Muscle of arm (tissue), 14 donors: ENCODE measurements at places on chromosomes 4 and X. TPM values are rescaled to one million over a fixed set of nuclear protein-coding genes. Genes with fewer than 3 reads are reported as not detected.
A peak's percentile ranks its signal among the peaks of the same experiment; 100 is the strongest.

- no peak for DNase-seq
These were observed 154.6 kb upstream of the RPS6KA3 start for GRCh38 chrX:20421275-20421674.

FREM3 gene
- polyA plus RNA-seq = 0.28 TPM

DIPK2B gene
- polyA plus RNA-seq = 29.1 TPM

TADA2B gene
- 18.7 TPM for polyA plus RNA-seq

DNA sequence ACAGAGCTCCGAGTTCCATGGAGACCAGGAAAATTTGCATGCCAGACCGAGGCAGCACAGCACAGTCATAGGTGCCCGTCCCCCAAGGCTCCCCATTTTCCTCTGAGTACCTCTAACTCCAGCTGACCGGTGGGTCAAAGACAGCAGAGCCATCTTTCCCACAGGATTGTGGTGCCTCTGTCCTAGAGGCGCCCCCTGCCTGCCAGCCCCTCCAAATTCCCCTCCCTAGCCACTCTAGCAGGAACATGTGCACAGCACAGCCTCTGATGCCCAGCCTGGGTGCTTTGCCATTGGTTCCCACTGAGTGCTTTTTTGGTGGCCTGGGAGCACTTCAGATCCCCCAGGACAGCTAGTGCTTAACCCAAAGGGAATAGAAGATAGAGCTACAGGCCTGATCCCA, 368.5 kb upstream of the PABPC5 start:
- no peak for DNase-seq

CDX4 gene
- polyA plus RNA-seq = not detected

AFM gene
- polyA plus RNA-seq = 0.08 TPM

ITIH6 gene
- polyA plus RNA-seq = 0.89 TPM

CCDC160 gene
- polyA plus RNA-seq = 0.50 TPM

DNA sequence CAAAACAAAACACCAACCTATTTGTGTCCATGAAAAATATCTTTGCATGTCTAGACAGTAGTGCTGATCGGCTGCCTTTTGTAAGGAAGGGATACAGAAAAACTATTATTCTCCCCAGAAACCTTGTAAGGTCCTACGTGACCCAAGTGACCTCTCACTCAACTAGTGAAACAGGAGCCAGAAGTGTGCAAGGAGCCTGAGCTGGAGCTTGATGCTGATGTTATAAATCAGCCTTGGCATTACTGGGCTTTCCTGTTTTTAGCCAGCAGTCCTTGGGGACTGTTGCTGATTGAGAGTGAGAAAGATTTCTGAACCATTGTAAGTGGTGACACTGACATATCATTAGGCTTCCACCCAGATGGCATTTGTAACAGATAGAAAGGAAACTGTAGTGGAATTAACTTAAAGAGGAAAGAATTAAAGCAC, 100.8 kb upstream of the LIMCH1 start:
- no peak for DNase-seq

CYP4V2 gene
- 3.0 TPM for polyA plus RNA-seq

- DNase-seq = no peak
These were observed 161.1 kb upstream of the NAP1L5 start for GRCh38 chr4:88858752-88859151.

DNA sequence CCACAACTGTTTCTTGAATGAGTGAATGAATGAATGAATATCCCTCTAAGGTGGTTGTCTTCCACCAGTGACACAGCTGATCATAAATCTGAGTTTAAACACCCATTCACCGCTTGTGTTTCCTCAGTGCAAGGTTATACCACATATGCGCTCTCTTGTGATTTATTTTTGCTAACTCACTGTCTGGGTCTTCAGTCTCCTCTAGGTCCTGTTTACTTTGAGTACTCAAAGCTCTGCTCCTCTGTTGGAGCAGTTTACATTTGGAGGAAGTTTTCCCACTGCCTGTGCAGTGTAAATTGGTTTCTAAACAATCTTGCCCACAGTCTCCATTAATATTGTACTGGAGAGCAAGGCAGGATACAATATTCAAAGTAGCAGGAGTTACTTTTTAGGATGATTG, 212.6 kb upstream of the JADE1 start:
- DNase-seq = no peak

GRCh38 chr4:38209654-38210053, 249.5 kb downstream of the PTTG2 start:
- DNase-seq = no peak

DNA sequence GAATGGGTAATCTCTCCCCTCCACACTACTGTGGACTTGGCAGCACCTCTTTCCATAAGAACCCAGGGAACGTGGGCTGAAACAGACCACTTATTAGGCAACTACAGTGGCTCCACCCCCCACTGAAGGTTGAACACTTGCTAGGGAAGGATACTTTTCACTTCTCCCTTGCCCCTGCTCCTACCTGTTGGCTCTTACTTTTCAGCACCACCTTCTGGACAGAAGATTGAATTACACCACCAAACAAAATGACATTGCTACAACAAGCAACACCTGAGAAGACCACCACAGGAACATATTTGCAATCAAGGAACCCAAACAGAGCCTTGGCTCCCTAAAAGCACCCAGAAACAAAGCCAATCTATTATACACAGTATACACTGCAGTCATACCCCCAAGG, 132.1 kb upstream of the CXCL13 start:
- DNase-seq = no peak

GRCh38 chrX:51182545-51182944, 150.1 kb upstream of the NUDT10 start:
- no peak for DNase-seq

DNA sequence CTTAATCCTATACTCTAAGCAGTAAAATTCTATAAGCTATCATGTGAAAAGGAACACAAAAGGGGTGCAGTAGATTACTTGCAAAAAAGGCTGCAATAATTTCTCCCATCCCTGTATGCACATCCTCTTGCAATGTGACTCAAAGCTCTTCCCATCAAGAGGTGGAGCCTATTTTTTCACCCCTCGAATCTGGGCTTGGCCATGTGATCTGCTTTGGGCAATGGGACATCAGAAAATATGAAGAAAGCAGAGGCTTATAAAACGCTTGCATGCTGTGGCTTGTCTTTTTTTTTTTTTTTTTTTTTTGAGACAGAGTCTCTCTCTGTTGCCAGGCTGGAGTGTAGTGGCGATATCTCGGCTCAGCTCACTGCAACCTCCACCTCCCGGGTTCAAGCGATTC, 33.0 kb downstream of the GEMIN8 start:
- DNase-seq = no peak

- DNase-seq = no peak
These were observed 18.3 kb upstream of the STX18 start for GRCh38 chr4:4560136-4560535.

DNA sequence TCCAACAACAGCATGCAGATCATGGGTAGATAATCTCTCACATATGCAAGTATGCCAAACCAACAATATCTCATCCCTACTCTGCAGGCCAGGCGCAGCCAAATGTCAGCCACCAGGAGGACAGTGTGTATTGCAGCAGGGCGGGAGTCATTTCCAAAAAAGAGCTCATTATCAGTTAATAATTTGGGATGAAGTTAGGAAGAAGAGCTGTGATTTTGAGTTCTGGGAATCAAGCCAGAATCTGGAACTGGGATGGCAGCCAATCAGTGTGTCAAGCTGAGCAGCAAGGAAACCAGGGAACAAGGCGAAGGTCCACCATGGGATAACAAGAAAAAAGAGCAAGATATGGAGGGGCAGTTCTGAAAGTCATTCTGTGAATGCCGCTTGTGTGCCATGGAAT, 88.2 kb upstream of the CAMK2D start:
- peak; percentile 37 for DNase-seq

DNA sequence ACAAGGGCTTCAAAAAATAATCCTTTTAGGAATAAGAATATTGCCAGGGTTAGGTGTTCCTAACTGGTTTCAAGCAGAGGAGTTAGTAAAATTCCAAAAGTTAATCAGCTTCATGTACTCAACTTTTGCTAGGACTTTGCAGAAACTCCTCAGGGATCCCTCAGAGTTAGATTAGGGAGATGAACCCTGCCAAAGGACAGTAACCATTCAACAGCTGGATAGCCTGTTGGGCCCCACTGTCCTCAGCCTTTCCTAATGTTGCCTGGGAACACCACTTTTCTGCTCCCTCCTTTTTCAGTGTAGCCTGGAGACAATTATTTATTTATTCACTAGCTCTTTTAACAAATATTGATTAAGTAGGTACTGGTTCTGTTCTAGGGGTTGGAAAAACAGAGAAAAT, 53.8 kb downstream of the NFKB1 start:
- peak; percentile 15 for DNase-seq

GRCh38 chrX:149124526-149125108, 380.5 kb downstream of the IDS start:
- DNase-seq = no peak

- no peak for DNase-seq
These were observed 67.7 kb downstream of the INPP4B start for GRCh38 chr4:142778430-142778829.

REST gene
- polyA plus RNA-seq = 31.6 TPM

DNA sequence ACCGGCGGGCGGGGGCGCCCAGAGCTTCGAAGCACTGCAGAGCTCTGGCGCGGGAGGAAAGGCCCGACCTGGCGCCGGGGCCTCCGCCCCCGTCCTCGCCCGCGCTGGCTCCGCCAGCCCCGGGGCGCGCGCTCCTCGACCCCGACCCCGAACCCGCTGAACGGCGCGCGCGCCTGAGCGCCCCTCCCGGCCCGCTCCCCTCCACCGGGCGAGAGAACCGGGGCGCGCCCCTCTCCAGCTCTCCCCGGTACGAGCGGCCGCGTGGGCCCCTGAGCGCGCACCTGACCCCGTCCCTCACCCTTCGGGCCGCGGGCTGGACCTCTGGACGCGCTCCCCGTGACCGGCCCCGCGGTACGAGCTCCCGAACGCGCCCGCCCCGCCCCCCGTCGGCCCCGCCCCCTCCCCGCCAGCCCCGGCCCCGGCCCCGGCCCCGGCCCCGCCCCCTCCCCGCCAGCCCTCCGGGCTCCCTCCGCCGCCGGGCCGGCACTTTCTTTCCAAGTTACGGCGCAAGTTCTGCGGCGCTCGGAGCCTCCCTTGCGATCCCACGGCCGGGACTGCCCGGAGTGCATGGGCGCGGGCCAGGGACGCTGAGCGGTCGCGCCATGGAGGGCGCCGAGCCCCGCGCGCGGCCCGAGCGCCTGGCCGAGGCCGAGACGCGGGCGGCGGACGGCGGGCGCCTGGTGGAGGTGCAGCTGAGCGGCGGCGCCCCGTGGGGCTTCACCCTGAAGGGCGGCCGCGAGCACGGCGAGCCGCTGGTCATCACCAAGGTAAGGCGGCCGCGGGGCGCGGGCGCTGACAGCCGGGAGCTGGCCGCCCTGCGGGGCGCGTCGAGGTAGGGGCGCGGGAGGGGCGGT, at the start of gene SHROOM2:
TSS of gene SHROOM2 (plus strand) at position 486 of the 854 bp plus-strand sequence. CDS start at position 603, 117 bp downstream.
- DNase-seq = no peak

- no peak for DNase-seq
These were observed 559 bp downstream of the SLC9A7 start for GRCh38 chrX:46758163-46758955.

PQBP1 gene
- 61.3 TPM for polyA plus RNA-seq

DNA sequence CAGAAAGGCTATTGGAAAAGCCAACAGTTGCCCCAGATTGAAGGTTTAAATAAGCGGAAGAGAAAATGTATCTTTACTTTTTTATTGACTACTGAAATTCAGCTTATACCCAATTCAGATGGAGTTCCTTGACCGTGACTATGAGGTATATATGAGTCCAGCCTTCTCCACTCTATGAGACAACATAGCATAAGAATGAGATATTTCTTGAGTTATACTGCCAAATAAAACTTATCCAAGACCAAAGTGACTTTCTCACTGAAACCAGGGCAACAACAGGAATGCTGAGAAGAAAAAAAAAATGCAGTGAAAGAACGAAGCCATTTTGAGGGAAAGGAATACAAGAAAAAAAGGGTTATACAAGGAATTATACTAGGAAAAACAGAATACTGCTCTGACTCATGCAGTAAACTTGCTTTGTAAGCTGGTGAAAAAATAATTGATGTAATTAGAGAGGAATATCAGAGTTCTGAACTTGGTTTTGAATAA, 16.3 kb upstream of the PDK3 start:
- DNase-seq = no peak

GRCh38 chr4:48333587-48333986, 7.7 kb upstream of the SLAIN2 start:
- DNase-seq = no peak

ADH1C gene
- polyA plus RNA-seq = 6.2 TPM

SPP1 gene
- 49.3 TPM for polyA plus RNA-seq

CTAG1B gene
- polyA plus RNA-seq = not detected

DNA sequence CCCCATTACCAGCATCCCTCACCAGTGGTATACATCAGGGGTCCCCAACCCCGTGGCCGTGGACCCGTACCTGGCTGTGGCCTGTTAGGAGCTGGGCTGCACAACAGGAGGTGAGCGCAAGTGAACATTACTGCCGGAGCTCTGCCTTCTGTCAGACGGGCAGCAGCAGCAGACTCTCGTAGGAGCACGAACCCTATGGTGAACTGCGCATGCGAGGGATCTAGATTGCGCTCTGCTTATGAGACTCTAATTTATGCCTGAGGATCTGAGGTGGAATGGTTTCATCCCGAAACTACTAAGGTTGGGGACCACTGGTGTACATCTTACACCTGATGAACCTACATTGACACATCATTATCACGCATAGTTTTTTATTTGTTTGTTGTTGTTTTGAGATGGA, 52.8 kb upstream of the DHX15 start:
- DNase-seq = no peak

GRCh38 chrX:133566876-133567275, 151.6 kb upstream of the GPC4 start:
- DNase-seq = no peak

- DNase-seq = no peak
These were observed 21.9 kb downstream of the SMAD1 start for GRCh38 chr4:145503486-145504072.

GRCh38 chr4:181194096-181194495, 1049.1 kb upstream of the TENM3 start:
- DNase-seq = no peak

WAS gene
- polyA plus RNA-seq = 3.8 TPM

GRCh38 chr4:37601531-37601930, 84.6 kb downstream of the RELL1 start:
- DNase-seq = peak; percentile 24

GRCh38 chr4:184897895-184898294, 72.1 kb upstream of the ACSL1 start:
- DNase-seq = no peak

GRCh38 chr4:110074570-110074969, 123.8 kb downstream of the ELOVL6 start:
- DNase-seq = no peak

GRCh38 chr4:184825896-184826690, at the start of gene ACSL1:
ACSL1 (minus strand) TSS chr4:184825968; CDS start chr4:184803514, 22,454 bp downstream.
- peak; percentile 34 for DNase-seq

DNA sequence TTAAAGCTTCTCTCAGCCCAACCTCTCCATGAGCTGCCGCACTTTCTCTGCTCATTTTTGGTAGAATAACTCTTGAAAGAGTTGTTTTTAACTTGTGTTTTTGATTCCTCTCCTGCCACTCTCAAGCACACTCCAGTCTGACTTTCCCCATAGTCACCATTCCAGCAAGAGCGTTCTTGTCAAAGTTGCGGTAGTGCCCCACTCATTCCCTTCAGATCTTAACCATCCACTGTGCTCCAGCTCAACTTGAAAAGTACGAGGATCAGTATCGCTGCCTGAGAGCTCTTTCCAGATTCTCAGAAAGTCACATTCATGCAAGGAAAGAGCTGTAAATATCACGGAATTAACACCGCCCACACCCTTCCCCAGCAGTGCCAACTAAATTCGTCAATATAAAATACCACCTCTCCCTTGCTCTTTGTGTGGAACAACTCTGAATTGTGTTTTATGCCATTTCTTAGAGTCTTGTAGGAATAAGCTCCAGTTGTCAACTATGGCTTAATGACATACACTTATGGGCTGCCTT, 59.7 kb upstream of the IL15 start:
- DNase-seq = no peak
